ENCODE measurements at places on chromosomes 3 and 15.
A peak's percentile ranks its signal among the peaks of the same experiment; 100 is the strongest.

- no peak for DNase-seq
Observed at GRCh38 chr15:67835297-67836133, 4.3 kb downstream of the RNU6-1 start.

GRCh38 chr3:128074851-128075521, 22.7 kb downstream of the SEC61A1 start:
- DNase-seq, result no peak

DNA sequence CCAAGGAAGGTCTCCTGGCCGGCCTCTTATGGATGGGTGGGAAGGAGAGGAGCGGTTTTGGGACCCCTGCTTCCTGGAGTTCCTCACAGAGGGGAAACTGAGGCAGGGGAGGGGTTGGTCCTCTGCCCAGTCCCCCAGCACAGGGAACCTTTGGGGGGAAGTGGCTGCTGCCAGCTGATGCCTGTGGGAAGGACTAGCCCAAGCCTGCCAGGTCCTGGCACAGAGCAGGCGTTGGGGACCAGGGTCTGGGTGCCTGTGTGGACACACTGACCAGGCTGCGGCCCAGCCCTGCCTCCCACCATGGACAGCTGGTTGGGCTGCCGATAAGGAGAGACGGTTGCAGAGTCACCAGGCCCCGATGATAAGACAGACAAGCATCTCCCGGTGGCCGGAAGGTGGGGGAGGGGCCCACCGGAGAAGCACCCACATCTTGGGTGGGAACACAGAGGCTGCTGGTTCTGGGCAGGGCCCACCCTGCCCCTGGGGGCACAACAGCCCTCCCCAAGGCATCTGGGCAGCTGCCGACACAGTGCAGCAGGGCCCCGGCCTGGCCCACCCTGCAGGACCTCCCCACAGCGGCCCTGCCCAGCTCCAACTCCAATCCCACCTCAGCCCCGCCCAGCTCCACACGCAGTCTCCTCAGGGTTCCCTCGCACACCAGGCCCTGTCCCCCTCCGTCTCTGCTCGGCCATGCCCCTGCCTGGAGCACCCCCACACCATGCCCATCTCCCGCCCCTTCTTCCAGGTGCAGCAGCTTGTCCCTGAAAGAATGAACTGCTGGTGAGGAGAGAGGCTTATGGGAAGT, 50.7 kb downstream of the DNAJB8 start:
- no peak for DNase-seq

GRCh38 chr15:64045774-64046420, 388 bp downstream of the DAPK2 start:
- DNase-seq, result peak; percentile 4

DNA sequence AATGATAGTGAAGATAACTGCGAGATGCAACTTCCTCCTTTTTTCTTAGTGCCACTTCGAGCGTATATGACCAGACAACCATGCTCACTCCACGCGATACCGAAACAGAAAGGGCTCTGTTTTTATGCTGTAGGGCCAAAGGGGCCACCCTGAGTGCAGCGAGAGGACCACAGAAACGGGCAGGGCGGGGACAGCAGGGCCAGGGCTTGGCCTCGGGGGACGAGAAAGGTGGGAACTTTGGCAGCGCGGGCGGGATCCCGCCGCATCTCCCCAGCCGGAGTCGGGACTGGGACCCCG, 483 bp downstream of the VPS13C start:
- DNase-seq, result peak; percentile 10

DNA sequence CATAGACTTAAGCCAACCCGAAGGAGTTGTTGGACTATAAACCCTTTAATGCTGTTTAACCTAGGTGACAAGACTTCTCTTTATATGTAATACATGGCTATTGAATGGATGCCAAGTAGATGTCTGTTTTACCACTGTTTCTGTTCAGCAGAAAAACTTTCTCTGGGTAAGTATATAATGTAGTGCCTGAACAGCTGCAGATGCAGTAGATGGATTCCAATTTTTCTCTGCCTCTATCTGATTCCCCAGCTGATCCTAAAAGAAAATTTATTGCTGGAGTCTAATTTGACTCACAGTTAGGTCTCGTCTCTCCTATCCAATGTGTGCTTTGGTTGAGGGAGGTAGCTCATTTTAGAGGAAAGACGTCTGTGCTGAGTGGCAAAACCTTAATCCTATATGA, 256.5 kb upstream of the CBLB start:
- no peak for DNase-seq

DNA sequence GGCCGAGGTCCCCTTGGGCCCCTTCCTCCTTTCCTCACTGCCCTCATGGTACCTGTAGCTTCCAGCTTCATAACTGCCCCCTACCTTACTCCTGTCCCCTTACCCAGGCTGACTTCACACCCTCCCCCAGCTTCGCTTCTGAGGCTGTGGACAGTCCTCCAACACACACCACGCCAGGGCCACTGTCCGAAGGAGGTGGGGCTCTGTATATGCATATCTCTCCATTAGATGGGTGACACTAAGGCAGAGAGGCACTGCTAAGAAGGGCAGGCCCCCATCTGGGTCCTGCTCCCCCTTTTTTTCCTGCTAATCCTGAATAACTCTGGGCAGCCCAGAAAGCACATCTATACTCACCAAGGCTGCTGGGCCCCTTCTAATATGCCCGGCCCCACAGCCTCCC, 1.0 kb upstream of the COL7A1 start:
- DNase-seq, result no peak

DNA sequence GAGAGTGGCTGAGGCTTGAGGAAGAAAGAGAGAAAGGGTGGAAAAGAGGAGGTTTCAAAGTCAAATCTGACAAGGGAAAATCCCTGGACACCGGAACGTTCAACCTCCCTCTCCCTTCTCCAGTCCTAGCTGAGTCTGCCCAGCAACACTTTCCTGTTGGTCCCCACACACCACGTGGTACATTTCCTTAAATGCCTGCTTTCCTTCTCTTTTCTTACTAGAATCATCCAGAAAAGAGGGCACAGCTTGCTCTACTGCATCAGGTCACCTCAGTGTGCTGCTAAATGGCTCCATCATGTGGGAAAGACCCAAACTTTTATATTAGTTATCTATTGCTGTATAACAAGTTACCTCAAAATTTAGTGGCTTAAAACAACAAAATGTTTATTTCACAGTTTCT, 181.2 kb downstream of the NECTIN3 start:
- no peak for DNase-seq

- DNase-seq, result no peak
Observed at GRCh38 chr15:71385457-71385856, 270.2 kb downstream of the THSD4 start.

DNA sequence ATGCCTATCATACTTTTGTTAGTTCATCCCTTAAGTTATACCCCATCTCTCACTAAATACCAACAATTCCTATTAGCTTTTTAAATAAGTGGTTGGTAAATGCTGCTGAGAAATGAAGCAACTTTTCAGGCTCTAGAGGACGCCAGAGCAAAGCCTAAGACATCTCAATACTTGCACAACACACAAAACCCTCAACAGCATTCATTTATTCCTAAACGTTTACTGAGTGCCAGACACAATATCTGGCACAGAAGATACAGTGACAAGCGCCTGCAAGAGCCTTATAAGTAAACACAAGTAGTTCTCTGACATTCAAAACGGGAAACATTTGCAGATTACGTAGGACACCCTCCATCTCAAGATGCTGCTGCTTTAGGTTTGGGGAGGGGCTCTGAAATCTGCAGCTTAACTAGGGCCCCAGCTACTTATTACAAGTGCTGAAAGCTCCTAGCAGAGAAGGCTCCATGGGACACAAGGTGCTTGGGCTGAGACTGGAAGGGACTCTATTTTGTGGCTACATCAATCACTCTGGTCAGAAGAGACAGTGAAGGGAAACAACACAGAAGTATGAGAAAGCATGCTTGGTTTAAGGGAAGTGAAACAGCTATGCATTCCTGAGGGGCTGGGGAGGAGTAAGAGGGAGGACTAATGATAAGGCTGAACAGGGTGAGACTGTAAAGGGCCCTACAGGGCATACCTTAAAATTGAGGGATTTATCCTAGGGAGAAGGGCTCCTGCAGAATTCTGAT, 311.3 kb downstream of the PLCL2 start:
- DNase-seq, result no peak

- DNase-seq, result no peak
Observed at GRCh38 chr15:51048308-51048707, 46.4 kb downstream of the TNFAIP8L3 start.

GRCh38 chr3:31868236-31868635, 112.8 kb downstream of the OSBPL10 start:
- no peak for DNase-seq

- no peak for DNase-seq
Observed at GRCh38 chr3:126288314-126288713, 68.9 kb downstream of the KLF15 start.

- DNase-seq, result no peak
Observed at GRCh38 chr15:100780208-100780800, 99.3 kb upstream of the ALDH1A3 start.

DNA sequence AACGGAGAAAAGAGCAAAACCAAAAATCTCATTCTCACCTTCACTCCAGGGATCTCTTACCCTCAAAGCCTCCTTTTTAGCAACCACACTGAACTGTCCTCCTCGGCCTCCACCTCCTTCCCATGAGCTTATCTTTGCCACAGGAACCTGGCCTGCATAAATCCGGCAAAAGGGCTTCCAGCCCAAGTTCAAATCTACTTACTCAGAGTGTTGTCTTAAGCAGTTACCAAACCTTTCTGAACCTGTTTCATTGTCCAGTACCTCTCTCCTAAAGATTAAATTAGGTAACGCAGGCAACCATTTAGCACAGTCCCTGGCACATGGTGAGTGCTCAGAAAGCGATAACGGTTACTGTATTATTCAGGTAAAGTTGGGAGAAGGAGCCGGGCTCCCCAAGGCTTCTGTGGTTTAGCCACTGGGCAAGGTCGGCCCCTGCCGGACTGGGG, 777 bp downstream of the CIB1 start:
- no peak for DNase-seq

GRCh38 chr3:37127340-37127739, 47.0 kb downstream of the LRRFIP2 start:
- DNase-seq, result no peak

DNA sequence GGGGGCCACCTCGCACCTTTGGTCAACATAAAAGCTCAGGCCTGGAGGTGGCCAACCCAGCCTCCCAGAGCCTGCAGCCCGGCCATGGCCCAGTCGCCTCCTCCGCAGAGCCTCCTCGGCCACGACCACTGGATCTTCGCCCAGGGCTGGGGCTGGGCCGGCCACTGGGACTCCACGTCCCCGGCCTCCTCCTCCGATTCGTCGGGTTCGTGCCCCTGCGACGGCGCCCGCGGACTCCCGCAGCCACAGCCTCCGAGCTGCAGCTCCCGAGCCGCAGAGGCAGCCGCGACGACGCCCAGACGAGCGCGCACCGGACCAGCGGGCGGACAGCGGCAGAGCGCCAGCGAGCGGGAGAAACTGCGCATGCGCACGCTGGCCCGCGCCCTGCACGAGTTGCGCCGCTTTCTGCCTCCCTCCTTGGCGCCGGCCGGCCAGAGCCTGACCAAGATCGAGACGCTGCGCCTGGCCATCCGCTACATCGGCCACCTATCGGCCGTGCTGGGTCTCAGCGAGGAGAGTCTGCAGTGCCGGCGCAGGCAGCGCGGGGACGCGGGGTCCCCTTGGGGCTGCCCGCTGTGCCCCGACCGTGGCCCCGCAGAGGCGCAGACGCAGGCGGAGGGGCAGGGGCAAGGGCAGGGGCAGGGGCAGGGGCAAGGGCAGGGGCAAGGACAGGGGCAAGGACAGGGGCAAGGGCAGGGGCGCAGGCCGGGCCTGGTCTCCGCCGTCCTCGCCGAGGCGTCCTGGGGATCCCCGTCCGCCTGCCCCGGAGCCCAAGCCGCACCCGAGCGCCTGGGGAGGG, at the start of gene MESP2:
Gene MESP2, plus strand, starts transcription at position 59 of the 799 bp plus-strand sequence. Its CDS starts 26 bp downstream, at position 85.
- peak; percentile 31 for DNase-seq

DNA sequence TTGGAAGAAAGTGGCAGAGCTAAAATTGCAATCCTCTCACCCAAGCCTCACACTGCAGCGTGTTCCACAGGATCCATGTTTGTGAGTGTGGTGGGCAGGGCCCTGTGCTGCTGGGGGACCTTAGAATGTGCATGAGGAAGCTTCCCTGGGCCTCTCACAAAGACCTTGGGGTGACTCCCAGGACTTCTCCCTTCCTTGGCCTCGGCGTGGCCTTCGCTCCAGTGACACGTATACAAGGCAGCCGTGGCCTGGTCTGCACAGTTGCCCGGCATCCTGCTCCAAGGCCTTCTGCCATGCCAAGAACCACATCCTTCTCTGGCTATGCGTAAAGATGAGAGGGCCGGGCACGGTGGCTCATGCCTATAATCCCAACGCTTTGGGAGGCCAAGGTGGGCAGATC, 196.4 kb downstream of the UACA start:
- no peak for DNase-seq

- DNase-seq, result no peak
Observed at GRCh38 chr15:98907927-98908471, 99.6 kb downstream of the PGPEP1L start.

DNA sequence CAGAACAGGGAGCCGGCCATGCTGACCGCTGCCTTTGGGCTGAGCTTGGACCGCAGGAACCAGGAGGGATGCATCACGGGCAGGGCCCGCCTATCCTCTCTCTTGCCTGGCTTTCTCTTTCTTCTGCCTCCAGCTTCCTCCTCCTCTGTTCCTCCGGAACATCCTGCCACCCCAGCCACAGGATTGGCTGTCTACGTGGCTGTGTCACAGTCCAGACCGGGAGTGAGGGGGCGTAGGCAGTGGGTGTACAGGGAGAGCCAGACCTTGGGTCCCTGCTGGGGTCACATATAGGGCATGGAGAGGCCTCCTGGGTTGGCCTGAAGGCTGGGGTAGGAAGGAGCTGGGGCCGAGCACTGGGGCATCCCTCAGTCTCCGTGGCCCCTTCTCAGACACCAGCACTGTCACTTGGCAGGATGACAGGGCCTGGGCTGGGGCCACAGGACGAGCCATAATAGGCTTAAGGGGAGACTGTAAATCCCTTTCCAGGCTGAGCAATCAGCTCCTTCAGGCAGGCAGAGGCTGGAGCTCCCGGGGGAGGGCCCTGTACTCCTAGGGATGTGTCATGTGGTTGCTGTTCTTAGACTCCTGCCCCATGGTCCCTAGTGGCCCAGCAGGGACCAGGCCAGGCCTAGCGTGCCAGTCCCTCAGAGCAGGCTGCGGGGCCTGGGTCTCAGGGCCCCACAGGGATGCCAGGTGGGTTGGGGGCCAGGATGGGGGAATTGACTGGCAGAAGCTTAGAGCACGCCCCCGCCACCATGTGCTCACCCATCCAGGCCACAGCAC, 25.4 kb downstream of the LINGO1 start:
- no peak for DNase-seq

GRCh38 chr3:150372722-150373121, 35.4 kb upstream of the TSC22D2 start:
- DNase-seq, result no peak

- DNase-seq, result no peak
Observed at GRCh38 chr3:14725013-14725412, 50.1 kb downstream of the C3orf20 start.

DNA sequence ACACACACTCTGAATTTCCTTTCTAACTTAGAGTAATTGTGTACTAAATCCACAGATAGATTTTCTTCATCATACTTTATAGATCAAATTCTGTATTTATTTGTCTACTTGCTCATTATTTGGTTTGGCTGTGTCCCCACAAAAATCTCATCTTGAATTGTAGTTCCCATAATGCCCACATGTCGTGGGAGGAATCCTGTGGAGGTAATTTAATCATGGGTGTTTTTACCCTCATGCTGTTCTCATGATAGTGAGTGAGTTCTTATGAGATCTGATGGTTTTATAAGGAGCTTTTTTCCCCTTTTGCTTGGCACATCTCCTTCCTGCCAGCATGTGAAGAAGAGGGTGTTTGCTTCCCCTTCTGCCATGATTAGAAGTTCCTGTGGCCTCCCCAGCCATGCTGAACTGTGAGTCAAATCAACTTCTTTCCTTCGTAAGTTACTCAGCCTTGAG, 198.3 kb upstream of the TGFBR2 start:
- no peak for DNase-seq

All from activated T-helper 1 cell treated with anti-CD3 and anti-CD28 coated beads, Interleukin-2, amount 50 U/mL, for 16 hours (primary cell).